ENCODE measurements at places on chromosomes 2 and 18.

DNA sequence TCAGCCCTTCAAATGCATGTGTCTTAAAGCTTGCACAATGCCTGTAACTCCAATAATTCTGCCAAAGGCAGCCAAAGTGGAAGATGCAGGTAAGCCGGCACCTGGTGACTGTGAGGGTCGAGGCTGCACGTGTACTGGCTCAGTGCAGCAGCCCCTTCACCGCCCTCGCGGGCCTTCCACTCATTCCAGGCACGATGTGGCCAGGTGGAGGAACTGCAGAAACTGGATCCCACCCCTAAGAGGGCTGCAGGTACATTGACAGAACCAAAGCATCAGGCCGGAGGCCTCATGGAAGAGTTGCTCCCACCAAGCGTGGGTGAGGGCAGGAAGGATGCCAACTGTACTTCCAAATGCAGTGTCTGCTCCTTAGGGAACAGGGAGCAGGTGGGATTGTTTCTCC is 253.4 kb downstream of the HDAC4 start:
- no peak for DNase-seq

- peak; percentile 86 for DNase-seq
Measured at GRCh38 chr2:143607231-143608062, 478.2 kb downstream of the ARHGAP15 start.

DNA sequence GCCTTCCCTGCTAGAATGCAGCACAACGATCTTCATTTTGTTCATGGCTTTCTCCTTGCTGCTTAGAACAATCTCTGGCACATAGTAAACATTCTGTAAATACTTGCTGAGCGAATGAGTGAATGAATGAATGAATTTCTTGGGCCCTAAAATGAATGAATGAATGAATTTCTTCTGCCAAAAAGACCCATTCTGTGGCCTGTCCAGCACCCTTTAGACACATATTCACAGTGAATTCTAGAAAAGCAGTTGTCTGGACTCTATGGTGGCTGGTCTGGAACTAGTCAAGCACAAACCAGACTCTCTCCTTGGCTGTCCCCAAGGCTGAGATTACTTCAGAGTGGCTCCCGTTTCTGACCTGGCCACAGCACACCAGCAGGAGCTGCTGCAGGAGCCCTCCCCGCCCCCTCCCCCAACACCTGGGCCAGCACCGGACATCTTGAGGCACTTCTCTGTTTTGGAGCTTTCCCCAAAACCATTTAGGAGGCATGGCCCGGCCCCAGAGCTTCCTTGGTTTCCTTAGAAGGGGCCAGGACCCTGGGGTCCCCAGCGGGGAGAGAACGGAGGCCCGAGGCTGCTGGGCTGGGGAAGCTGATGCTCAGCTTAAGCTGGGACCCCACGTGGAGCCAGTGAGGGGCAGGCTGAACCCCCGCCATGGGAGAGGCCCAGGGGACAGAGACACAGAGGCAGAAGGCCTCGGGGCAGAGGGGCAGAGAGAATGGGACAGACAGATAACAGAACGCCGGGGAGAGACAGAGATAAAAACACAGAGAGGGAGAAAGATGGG is 159.0 kb downstream of the ZFP36L2 start:
- DNase-seq: no peak

GRCh38 chr2:217683106-217683870 is 319.5 kb downstream of the TNS1 start:
- DNase-seq: peak; percentile 52

DNA sequence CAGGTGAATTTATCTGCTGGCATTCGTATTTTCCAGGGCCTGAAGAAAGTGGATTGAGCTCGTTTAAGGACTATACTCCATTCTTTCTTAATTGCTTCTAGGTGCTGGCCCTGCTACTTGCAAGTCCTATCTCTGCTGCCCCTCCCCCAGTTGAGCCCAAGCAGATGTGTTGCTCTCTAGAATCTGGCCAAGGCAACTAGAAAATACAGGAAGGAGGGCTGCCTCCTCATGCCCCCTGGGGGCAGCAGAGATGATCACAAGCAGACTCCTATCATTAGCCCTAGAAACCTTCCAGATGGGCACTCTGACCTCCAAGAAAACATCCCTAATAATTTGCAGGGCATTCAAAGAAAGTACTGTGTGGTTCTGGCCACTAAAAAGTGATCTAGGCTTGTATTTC is 72.5 kb upstream of the CYP26B1 start:
- no peak for DNase-seq

- no peak for DNase-seq
Measured at GRCh38 chr18:11957636-11958035, 23.7 kb upstream of the IMPA2 start.

DNA sequence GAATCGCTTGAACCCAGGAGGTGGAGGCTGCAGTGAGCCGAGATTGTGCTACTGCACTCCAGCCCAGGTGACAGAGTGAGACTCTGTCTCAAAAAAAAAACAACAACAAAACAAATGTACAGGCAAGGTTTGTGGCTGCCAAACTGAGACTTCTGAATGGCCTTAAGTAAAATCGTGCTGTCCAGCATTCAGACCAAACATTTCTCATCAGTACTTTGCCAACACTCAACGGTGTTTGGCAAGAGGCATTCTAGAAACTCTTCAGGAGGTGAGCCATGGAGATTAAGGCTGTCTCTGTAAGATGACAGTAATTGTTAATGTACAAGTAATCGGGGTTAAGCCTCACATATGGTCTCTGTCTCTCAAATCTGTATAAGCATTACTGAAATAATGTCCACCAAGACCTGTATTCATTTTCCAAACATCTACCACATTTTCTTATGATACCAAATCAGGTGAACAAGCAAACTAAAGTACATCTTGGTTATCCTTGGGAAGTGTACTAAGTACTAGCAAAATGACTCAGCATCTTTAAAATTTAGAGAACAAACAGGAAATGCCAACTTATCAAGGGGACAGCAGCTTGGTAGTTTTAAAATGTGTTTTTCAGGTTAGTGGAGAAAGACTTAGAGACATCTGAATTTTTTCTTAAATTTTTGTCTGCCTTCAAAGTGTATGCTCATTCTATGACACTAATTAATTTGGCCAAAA is 29.3 kb downstream of the SERPINE2 start:
- DNase-seq: no peak

GRCh38 chr2:34949316-34949715 is 1350.2 kb upstream of the FAM98A start:
- DNase-seq: no peak

GRCh38 chr2:217223222-217223930 is 363.5 kb upstream of the TNP1 start:
- peak; percentile 58 for DNase-seq

DNA sequence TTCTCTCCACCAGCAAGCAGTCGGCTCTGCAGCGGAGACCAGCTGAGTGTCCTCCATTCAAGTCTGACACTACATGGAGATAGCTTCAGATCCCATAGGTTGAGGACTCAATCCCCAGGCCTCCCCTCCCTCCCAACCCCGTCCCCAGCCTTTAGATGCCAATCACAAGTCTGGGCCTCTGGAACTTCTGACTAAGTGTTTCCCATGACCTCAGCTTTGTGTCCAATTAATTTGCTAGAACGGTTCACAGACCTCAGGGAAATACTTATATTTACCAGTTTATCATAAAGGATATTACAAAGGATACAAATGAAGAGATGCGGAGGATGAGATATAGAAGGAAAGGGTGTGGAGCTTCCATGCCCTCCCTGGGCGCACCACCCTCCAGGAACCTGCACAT is 77.4 kb downstream of the MERTK start:
- no peak for DNase-seq

DNA sequence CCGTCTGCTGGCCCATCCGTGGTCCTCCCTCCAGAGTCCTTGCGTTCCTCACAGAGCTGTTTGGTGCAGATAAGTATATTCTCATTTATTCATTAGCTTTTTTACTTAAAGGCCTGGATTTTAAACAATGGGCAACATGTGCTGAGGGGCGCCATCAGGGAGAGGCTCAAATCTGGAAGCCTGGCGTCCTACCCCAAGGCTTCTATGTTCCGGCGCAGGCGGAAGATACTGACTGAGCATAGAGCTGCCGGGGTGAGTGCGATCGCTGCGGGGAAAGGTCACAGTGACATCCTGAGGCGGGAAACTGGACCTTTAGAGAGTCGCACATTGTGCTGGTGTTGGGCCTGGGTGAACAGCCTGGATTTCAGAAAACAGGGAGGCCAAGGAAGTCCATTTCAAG is 130.6 kb upstream of the PXDN start:
- no peak for DNase-seq

DNA sequence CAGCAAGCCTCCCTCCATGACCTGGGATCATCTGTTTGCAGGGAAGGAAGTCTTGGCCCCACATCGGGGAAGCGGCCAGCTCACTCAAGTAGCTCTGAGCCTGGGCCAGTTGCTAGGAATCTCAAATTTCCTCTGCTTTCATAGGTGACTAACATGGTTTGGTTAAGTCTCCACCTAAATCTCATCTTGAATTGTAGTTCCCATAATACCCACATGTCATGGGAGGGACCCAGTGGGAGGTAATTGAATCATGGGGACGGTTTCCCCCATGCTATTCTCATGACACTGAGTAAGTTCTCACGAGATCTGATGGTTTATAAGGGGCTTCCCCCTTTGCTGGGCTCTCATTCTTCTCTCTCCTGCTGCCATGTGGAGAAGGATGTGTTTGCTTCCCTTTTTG is 75.2 kb downstream of the LBH start:
- DNase-seq: no peak

- DNase-seq: no peak
Measured at GRCh38 chr2:200782251-200782650, 29.5 kb upstream of the BZW1 start.

GRCh38 chr2:97726261-97727064 is 13.1 kb downstream of the ZAP70 start:
- DNase-seq: peak; percentile 18

- no peak for DNase-seq
Measured at GRCh38 chr2:53289309-53290006, 478.1 kb upstream of the CHAC2 start.

DNA sequence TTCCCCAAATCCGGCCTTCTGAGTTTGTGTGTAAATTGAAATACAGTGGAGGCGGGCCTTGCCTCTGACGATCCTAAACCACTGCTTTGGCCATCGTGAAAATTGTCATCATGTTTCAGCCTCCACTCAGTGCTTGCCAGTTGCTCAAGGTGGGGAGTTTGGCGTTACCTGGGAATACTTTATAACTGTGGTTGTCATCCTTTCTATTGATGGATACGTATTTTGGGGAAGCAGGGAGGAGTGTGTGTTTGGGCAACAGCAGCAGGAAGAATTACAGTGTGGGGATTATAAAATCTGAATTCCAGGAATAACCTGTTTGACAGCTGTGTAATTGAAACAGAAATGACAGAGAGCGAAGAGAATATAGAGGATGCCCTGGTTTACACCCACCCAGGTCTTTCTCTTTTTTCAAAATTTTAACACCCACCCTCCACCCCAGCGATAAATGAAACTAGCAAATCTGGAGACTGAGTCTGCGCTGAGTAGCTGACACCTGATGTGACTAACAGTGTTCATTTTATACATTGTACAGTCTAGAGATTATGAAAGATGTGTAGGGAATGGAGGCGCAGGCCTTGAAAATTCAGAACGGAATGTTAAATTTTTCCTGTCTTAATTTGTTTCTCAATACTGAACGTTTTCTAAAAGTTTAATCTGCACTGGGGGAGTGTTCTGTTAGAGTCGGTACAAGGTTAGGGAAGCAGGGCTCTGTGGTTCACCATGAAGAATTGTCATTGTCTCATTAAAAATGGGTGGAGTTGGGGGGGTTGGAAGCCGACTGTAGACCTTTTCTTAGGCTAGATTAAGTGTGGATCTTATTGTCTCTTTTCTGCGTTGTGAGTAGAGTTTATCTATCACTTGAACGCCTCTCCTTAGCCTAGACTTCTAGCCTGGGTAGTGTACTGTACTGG is 1.6 kb downstream of the MAP4K4 start:
- DNase-seq: peak; percentile 20

DNA sequence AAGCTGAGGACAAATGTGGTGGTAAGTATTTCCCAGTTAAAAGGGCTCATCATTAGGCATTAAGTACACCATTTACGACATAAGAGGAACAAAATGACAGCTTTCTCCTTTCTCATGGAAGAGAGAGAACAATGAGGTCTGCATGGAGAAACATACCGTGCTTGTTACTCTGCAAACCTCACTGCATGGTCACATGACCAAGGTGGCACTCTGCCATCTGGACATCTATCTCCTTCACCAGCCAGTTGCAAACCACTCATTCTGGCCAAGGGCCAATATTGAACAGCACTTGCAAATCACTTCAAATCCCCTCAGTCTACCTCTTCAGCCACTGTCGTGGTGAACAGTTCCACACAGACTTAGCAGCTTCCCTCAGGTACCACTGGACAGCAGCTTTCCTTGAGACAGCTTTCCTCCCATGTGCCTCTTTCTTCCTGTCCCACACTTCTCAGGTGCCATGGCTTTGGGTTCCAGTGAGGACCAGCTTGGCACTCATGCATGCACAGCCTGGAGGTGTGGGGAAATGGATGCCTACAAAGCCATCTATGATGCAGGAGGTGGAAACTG is 29.5 kb upstream of the DPP4 start:
- DNase-seq: no peak

DNA sequence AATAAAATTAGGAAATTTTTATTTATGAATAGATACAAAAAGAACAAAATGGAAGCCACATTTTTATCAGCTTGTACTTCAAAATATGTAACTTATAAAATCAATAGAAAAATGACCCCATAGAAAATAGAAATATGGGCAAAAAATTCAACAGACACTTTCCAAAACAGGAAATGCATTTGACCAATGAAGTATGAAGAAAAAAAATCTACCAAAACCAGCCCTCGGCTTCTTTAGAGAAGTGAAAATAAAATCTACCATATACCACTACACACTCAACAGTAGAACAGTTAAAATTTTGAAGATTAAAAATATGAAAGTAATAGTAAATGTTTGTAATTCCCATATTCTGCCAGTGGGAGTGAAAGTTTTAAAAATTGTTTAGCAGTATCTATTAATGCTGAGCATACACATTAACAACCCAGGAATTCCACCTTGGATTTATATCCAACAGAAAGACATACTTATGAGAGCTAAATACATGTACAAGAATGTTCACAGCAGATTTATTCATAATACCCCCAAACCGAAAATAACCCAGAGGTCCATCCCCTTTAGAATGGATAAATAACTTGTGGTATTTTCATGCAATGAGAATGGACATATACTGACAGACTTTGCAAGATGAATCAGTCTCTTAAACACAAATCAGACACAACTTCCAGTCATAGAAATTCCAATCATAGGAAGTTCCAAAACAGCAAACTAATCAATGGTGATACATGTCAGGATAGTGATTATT is 318.0 kb downstream of the FIGN start:
- no peak for DNase-seq

GRCh38 chr2:113966171-113966570 is 76.3 kb downstream of the ACTR3 start:
- no peak for DNase-seq

- DNase-seq: no peak
Measured at GRCh38 chr2:172207911-172208310, 105.2 kb upstream of the DLX2 start.

- no peak for DNase-seq
Measured at GRCh38 chr18:14085770-14086457, 46.3 kb downstream of the ZNF519 start.

GRCh38 chr18:12085136-12085535 is 8.5 kb upstream of the ANKRD62 start:
- no peak for DNase-seq

- peak; percentile 49 for DNase-seq
Measured at GRCh38 chr18:13568443-13569392, 157.6 kb downstream of the FAM210A start.

- DNase-seq: no peak
Measured at GRCh38 chr2:217071416-217071815, 211.6 kb upstream of the TNP1 start.

All from umbilical cord (tissue), 2 donors.